CD4-positive, alpha-beta memory T cell (primary cell): ENCODE measurements at places on chromosomes 3 and 15. TPM values are rescaled to one million over a fixed set of nuclear protein-coding genes. Genes with fewer than 3 reads are reported as not detected.

CDHR4 gene
- not detected for total RNA-seq

DNA sequence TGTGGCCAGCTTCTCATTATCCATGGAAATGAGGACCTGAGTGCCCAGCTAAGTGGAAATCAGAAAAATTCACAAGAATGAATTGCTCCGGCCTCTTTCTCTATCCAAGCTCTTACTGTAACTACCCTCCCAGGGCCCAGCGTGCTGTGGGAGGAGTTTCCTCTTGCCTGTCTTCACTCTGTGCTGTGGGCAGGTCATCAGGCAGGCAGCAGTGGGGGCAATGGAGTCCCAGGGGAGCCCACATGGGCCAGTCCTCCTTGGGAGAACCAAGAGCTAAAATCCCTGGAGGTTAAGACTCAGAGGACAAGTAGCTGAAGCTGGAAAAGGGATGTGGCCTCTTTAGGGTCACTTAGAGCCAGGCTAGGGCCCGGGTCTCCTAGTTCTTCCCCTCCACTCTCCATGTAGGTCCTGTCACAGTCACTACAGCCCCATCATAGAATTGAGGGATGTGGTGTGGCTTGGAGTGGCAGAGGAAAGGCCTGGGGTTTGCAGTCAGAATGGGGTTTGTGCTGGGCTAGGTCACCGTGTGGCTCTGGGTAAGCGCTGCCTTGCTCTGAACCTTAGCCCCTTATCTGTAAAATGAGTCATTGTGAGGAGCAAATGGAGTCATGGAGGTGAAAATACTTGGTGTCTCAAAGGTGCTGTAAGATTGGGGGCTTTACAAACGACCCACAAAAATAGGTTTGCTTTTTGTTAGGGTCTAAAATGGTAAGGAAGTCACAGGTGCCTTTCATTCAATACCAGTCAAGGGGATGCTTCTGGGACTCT is 3.7 kb downstream of the GASK1A start:
- no peak for DNase-seq
- H3K27me3 ChIP-seq: peaks cover 21% of the 10 kb centered on the region
- H3K36me3 ChIP-seq: no peaks in the 10 kb centered on the region
- H3K4me3 ChIP-seq: no peak overlapping the region
- peaks cover 6% of the 10 kb centered on the region for H3K4me1 ChIP-seq
- H3K27ac ChIP-seq: no peak overlapping the region

GRCh38 chr3:69791919-69792399 is 52.7 kb downstream of the MITF start:
- no peak overlapping the region for H3K4me3 ChIP-seq
- H3K36me3 ChIP-seq: no peaks in the 10 kb centered on the region
- DNase-seq: no peak
- H3K4me1 ChIP-seq: no peaks in the 10 kb centered on the region

DNA sequence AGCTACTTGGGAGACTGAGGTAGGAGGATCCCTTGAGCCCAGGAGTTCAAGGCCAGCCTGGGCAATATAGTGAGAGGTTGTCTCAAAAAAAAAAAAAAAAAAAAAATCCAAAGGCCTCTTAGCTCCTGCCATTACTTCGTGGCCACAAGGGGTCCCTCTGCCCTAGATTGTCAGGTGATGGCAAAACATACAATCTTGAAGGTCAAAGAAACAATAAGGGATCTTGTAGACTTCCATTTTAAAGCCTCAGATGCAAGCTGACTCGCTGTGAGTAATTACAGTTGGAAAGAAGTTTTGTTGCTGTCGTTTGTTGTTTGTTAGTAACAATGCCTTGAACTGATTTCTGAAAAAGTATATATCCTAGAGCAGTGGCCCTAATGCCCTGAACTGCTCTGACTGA is 55.9 kb upstream of the PLCL2 start:
- no peaks in the 10 kb centered on the region for H3K27me3 ChIP-seq
- H3K4me1 ChIP-seq: peaks cover 14% of the 10 kb centered on the region
- H3K36me3 ChIP-seq: no peaks in the 10 kb centered on the region

CRBN gene
- total RNA-seq: 150 TPM

DNA sequence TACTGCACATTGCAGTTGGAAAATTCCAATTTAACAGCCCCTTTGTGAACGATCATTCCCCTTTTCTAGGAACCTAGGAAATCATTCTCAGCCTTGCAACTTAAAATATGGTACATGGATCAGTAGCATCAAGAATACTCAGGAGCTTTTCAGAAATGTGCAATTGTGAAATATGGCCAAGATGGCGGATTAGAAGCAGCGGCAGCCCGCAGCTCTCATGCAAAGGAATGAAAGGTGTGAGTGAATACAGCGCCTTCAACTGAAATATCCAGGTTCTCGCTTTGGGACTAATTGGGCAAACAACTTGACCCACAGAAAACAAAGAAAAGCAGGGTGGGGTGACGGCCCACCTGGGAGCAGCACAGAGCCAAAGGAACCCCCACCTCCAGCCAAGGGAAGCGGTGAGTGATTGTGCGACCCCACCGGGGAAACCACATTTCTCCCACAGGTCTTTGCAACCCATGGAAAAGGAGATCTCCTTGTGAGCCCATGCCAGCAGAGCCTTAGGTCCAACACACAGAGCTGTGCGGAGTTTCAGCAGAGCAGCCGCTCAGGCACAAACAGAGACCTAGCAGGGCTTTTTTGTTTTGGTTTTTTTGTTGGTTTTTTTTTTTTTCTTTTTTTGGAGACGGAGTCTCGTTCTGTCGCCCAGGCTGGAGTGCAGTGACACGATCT is 7.6 kb upstream of the AVEN start:
- no peak overlapping the region for H3K27ac ChIP-seq
- DNase-seq: no peak
- no peaks in the 10 kb centered on the region for H3K27me3 ChIP-seq
- H3K4me3 ChIP-seq: no peak overlapping the region

BHLHE40 gene
- total RNA-seq: 44.9 TPM

- H3K27ac ChIP-seq: no peak overlapping the region
- no peaks in the 10 kb centered on the region for H3K36me3 ChIP-seq
- DNase-seq: no peak
- H3K4me1 ChIP-seq: no peaks in the 10 kb centered on the region
- no peaks in the 10 kb centered on the region for H3K27me3 ChIP-seq
- H3K4me3 ChIP-seq: no peak overlapping the region
Observed at GRCh38 chr3:121981473-121981872, 40.6 kb downstream of the ILDR1 start.

P2RY13 gene
- not detected for total RNA-seq

SERINC4 gene
- total RNA-seq: not detected

- H3K4me1 ChIP-seq: no peaks in the 10 kb centered on the region
- H3K27ac ChIP-seq: no peak overlapping the region
- H3K4me3 ChIP-seq: no peak overlapping the region
Observed at GRCh38 chr15:64037966-64038365, 8.3 kb downstream of the DAPK2 start.

GRCh38 chr3:41598402-41599126 is 363.3 kb downstream of the ULK4 start:
- H3K4me3 ChIP-seq: no peak overlapping the region
- H3K4me1 ChIP-seq: no peaks in the 10 kb centered on the region
- H3K27me3 ChIP-seq: no peaks in the 10 kb centered on the region
- no peaks in the 10 kb centered on the region for H3K36me3 ChIP-seq

SCN11A gene
- total RNA-seq: 0.08 TPM

GRCh38 chr3:38018296-38019266 is 10.9 kb downstream of the PLCD1 start:
- H3K36me3 ChIP-seq: peaks cover 37% of the 10 kb centered on the region
- no peak overlapping the region for H3K27ac ChIP-seq
- no peaks in the 10 kb centered on the region for H3K27me3 ChIP-seq

DNA sequence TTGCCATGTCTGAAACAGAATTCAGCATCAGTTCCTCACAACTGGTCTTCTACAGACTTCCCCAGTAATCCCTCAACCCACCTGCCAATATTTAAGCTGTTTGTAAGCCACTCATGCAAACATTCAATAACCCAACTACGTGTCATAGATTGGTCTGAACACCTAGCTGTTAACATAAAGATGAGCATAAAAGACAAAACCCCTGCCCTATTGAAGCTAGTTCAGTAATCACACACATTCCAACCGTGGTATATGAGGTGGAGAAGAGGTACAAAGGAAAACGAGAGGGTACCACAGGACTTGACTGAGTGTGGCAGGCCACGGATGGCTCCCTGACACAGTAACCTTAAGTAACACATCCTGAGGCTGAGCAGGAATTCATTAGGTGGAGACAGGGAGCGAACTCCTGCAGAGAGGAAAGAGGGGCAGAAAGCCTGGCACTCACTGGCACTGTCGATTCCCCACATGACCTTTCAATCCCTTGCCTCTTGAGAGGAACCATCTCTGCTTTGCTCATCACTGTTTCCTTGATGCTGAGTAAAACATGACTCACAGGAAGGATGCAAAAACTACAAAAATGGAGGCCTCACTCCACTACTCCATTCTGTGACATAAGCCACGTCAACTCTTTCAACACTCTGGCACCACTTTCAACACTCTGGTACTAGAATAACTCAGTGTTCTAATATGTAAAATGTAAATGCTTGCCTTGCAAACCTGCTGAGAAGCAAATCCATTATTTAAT is 31.3 kb downstream of the RPN1 start:
- peak overlapping the region; percentile 88 for H3K27ac ChIP-seq
- no peaks in the 10 kb centered on the region for H3K27me3 ChIP-seq
- no peak overlapping the region for H3K4me3 ChIP-seq

GRCh38 chr3:157051055-157051454 is 108.9 kb downstream of the CCNL1 start:
- no peak overlapping the region for H3K4me3 ChIP-seq
- DNase-seq: no peak
- H3K27ac ChIP-seq: no peak overlapping the region
- H3K36me3 ChIP-seq: no peaks in the 10 kb centered on the region
- no peaks in the 10 kb centered on the region for H3K4me1 ChIP-seq

DNA sequence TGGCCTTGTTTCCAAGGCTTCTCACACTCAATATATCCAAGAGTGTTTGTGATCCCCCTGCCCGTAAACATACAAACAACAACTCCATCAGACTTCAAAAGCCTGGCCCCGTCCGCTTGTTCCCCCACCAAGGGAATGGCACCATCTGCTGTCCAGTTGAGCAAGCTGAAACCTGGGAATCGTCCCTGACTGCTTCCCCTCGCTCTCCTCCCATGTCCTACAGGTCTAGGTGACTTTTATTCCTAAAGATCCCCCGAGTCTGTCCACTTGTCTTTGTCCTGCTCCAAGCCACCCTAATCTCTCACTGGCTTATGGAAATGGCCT is 27.9 kb upstream of the FAM174B start:
- H3K36me3 ChIP-seq: no peaks in the 10 kb centered on the region
- no peak overlapping the region for H3K27ac ChIP-seq
- H3K4me3 ChIP-seq: no peak overlapping the region
- no peaks in the 10 kb centered on the region for H3K4me1 ChIP-seq

SLC28A2 gene
- total RNA-seq: not detected

- no peaks in the 10 kb centered on the region for H3K4me1 ChIP-seq
- H3K4me3 ChIP-seq: no peak overlapping the region
- no peaks in the 10 kb centered on the region for H3K27me3 ChIP-seq
- H3K27ac ChIP-seq: no peak overlapping the region
- no peak for DNase-seq
Observed at GRCh38 chr3:110413807-110414748, 657.5 kb upstream of the NECTIN3 start.

DNA sequence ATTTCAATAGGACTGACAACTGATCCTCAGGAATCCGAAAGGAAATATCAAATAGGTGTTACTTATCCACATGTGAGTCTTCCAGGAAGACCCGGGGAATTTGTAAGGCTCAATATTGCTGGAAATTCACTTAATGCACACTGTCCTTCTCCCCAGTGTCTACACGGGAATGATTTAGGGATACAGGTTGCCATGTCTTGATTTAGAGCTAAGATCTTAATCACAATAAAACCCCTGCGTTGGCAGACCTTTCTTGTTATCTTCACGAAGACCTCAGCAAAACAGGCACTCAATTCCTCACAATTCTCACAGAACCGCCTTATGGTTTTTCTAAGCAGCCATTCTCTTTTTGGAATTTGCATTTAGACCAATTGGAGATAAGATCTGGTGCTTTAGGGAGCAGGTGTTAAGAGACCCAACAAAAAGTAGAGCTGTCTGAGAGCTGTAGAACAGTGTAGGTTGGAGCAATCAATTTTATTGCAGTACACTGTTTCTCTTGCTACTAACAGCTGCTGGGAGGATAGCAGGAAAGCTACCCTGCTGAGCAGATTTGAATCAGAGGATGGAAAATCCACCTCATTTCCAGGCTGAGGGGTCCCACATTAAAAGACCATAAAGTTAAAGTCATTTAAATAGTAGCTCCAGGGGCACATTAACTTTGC is 925.7 kb downstream of the EPHA3 start:
- H3K27ac ChIP-seq: no peak overlapping the region
- DNase-seq: no peak
- H3K36me3 ChIP-seq: no peaks in the 10 kb centered on the region
- no peak overlapping the region for H3K4me3 ChIP-seq
- H3K4me1 ChIP-seq: no peaks in the 10 kb centered on the region

MKRN3 gene
- total RNA-seq: 9.9 TPM

DNA sequence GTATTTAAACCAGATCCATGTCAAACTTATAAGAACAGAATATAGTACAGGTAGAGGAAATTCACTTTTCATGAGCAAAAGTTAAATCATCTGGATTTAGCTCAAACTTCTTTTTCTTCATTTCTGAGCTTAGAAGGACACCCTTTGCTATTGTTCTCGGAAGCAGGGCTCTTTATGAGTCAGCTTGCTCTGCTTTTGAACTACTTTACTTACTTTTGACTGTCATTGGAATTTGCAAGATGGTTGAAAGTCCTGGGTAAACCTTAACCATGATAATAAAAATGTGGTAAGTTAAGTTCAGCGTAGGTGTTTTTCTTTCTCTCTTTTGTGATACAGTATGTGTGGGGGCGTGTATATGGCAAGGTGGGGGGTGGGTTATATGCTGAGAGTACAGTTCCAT is 312.7 kb upstream of the DPH6 start:
- H3K27ac ChIP-seq: no peak overlapping the region
- no peaks in the 10 kb centered on the region for H3K4me1 ChIP-seq
- no peaks in the 10 kb centered on the region for H3K27me3 ChIP-seq
- DNase-seq: no peak
- no peaks in the 10 kb centered on the region for H3K36me3 ChIP-seq

DNA sequence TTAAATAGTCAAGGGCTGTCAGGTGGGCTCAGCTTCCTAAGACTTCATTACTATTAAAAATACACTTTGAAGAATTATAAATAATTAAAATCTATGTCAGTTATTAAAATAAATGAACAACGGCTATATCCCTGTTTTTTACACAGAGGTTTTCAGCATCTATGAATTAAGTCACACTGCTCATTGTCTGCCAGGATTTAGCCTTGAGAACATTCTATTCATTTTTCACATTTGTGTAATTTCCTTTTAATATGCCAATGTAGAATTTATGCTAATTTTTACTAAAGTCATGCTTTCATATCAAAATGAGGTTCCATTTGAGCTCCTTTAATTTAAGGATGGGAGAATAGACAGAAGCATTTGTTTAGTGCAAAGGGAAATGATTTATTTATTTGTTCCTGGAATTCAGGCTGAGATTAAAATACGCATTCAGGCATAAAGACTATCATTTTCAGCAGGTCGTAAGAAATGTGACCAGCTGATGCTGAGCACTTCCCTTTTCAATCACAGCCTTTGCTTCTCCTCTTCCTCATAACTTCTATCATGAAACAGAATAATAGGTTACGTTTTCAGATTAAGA is 345.1 kb downstream of the MFSD1 start:
- H3K4me1 ChIP-seq: no peaks in the 10 kb centered on the region
- DNase-seq: no peak
- no peaks in the 10 kb centered on the region for H3K36me3 ChIP-seq

GRCh38 chr3:100173961-100174360 is 59.7 kb upstream of the FILIP1L start:
- H3K4me3 ChIP-seq: no peak overlapping the region
- no peaks in the 10 kb centered on the region for H3K27me3 ChIP-seq
- no peaks in the 10 kb centered on the region for H3K4me1 ChIP-seq
- no peak for DNase-seq
